ENCODE measurements at places on chromosomes 3 and 15.
A peak's percentile ranks its signal among the peaks of the same experiment; 100 is the strongest.

DNA sequence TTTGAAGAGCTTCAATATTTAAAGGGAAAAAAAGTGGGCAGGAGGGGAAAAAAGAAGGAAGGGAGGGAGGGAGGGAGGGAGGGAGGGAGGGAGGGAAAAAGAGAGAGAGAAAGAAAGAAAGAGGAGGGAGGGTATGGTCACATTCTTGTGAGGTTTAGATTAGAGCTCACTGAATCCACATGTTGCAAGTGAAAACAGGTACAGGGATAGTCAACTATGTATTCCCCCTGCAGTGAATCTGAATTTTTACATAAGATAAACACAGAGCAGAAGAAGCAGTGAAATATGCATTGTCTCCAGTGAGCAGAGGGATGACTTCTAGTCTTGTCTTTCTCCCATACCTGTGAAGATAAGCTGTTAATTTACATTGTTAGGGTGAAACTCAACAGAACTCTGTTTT, 84.0 kb downstream of the IFT80 start:
- DNase-seq = no peak

- no peak for DNase-seq
These were observed 724.9 kb upstream of the ARRDC4 start for GRCh38 chr15:97235611-97235985.

DNA sequence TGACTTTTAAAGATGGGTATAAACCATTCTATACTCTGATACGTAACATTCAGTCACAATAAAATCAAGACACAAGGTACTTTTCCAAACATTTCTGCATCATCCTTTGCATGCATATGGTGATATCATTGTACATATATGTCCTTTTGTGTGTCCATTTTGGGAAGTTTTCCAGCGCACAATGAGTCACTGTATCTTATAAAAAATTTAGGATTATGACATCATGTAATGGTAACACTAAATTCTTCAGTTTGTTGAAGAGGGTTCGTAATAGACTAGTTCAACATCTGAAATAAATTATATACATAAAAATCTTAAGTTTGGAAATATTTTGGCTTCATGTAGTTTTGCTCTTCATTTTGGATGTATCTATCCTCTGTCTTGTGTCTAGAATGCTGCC, 480.9 kb downstream of the ROBO1 start:
- DNase-seq = no peak

- DNase-seq = no peak
These were observed 80.5 kb upstream of the WNT5A start for GRCh38 chr3:55567615-55568014.

- DNase-seq = no peak
These were observed 6.7 kb downstream of the ISLR start for GRCh38 chr15:74179983-74180880.

GRCh38 chr15:87582169-87582568, 674.4 kb downstream of the NTRK3 start:
- no peak for DNase-seq

DNA sequence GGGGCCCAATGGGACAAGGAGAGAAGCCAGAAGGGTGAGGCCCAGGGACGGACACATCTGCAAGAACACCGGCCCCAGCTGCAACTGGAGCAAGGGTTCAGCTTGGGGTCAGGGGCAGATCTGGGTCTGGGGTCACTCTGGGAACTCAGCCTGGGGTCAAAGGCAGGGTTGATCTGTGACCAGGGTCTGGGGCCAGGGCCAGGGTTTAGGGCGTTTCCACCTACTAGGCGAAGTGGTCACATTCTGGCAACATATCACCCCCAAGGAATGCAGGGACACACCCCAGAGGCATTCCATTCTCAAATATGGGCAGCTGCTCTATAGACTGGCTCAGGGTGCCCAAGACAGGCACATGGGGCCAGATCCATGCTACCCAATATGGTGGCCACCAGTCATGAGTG, 9.0 kb downstream of the UROC1 start:
- no peak for DNase-seq

DNA sequence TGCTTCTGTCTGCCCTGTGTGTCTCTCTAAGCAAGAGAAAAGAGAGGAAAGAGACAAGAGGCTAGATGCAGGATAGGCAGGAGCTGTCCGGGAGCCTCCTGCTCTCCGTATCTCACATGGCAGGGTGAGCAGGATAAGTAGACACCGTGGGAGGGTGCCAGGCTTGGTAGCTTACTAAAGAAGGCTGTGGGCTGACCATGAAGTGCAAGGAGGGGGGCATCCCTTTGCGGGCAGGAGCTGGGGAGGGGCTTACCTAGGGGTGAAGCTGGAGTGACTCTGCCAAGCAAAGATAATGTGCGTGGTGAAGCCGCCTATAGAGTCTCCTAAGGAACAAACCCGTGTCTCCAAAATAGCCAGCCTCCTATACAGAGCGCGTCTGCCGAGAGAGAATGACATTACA, 33.7 kb upstream of the TMC3 start:
- DNase-seq = no peak

DNA sequence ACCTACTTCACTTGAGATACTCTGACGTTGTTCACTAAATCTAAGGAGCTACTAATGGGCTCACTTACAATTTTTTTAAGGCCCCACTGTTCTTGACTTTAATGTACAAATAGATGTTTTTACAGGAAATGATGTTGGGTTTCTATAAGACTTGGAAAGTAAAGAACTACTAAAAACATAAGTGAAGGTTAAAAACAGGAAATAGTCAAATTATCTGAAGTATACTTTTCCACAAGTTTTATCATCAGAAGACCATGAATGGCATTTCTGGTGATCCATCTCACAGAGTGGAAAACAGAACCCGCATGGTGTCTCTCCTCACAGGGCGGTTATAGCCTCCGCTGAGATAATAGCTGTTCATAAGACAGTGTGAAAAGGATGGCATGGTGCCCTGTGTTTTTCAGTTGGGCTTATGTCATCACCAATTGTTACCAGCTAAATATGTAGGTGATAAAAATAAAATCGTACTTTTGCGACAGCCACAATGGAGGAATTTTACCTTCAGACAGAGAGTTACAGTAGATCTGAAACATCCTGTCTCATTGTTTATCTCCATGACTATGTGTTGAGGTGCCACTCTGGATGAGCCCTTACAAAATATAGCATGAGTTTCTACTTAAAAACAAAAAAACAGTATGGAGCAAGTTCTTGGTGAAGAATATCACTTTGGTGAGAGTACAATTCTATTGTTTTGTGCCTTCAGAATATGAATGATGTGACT, 462.4 kb downstream of the RAP2B start:
- peak; percentile 16 for DNase-seq

DNA sequence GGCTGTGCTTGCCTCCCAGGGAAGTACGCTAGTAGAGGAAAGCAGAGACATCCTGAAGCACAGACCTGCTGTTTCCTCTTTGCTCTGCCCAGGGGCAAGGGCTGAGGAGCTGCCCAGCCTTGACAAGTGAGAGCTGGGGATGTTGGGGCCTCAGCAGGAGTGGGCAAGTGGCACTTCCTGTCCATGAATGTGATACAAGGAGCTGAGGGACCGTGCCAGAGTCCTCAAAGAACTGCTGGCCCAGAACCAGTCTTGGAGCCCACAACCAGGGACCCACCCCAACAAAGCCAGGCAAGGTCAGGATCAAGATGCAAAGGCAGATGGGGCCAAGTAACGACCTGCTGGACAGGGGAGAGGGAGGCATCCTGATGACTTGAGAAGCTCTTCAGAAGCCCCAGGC, 70.3 kb downstream of the TRIM42 start:
- DNase-seq = no peak

DNA sequence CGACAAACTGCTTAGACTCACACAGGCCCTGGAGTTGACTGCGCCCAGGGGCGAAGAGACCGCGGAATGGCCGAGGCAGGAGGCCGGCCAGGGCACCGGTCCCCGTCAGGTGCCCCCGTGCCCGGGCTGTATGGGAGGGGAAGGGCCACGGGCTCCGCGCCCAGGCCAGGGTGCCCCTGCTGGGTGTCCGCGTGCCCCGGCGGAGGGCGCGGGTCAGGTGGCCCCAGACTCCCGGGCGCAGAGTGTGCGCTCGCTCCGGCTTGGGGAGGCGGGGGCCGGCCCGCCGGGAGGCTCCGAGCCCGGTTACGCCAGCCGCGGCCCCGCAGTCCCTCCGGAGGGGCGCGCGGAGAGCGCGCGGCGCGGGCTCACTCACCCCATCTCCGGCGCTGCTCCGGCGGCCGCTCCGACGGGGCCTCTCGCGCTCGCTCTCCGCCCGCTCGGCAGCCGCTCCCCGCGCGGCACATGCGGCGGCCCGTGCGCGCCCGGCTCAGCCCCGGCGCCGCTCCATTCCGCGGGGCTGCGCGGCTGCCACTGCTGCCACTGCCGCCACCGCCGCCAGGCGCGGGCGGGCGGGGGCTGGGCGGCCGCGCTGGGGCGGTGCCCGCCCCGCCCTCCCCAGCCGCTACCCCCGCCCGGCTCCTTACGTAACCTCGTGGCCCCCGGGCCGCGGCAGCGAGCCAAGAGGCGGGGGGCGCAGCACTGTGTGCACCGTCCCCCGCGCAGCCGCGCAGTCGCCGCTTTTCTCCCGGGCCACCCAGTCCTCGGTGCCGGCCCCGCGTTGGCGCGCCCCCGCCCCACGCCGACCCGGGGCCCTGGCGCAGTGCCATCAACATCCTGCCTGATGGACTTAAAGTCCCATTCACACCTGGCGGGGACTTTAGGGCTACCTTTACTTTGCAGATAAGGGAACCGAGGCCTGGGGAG, at the start of gene HOMER2:
TSS of gene HOMER2 (minus strand) at position 563 of the 924 bp plus-strand sequence. CDS start at position 378, 185 bp downstream.
- no peak for DNase-seq

- DNase-seq = no peak
These were observed 33.0 kb downstream of the NME9 start for GRCh38 chr3:138296639-138297038.

- DNase-seq = no peak
These were observed 194.8 kb upstream of the RGMA start for GRCh38 chr15:93283854-93284253.

- no peak for DNase-seq
These were observed 107.8 kb downstream of the MBNL1 start for GRCh38 chr3:152376351-152377183.

- DNase-seq = no peak
These were observed 8.7 kb downstream of the SPCS1 start for GRCh38 chr3:52714335-52715302.

GRCh38 chr15:33671456-33671855, 296.8 kb upstream of the CHRM5 start:
- DNase-seq = no peak

DNA sequence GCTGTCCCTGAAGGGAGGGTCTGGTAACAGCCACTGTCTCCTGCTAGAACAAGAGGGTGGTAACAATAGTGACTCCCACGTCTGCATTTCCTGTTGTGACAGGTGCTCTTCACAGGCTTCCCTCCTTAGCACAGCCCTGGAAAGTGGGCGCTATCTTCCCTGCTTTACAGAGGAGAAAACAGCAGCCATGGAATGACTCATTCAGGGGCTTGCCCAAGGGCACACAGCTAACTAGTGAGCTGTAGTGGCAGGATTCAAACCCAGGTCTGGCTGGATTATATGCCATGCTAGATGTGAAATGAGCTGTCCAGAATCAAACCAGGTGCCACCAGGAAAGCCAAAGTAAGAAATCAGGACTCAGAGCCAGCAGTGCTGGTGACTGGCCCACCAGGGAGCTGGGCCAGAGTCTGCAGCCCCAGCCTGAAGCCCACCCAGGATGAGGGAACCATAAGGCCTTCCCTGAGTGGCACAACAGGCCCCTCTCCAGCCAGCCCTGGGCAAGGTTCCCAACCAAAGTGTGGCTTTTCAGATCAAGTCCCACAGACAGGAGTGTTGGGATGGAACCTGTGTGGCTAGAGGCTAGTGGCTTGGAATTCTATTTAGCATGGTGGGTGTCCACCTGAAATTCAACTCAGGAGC, 102.4 kb downstream of the ETFA start:
- DNase-seq = no peak

DNA sequence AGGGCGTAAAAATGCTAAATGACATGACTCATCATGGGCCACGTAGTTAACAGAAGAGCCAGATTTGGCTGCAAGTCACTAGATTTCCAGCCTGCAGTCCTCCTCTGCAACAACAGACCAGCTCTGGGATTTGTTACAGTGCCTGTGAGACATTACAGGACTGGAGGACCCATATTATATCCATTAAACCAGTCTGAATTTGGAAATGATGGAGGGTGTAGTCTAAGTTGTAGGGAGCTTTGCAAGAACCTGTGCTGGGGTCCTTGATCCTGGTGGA, 10.8 kb downstream of the ZNF774 start:
- DNase-seq = no peak

- no peak for DNase-seq
These were observed 147.9 kb upstream of the ABI3BP start for GRCh38 chr3:101141135-101141534.

DNA sequence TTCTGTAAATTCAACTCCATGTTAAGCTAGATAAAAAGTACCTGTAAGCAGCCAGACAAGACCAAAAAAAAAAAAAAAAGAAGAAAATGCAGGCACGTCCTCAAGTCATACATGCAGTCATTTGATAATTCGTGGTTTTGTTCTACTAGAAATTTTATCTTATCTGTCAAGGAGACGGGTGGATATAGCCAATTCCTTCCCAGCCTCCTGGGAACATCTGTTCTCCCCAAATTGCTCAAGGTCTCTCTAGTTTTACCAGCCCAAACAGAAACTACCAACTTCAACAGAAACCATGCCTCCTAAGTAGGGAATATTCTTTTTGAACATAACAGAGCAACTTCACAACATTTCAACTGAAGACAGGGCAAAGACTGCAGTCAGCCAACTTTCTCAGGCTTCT, 19.5 kb downstream of the RYK start:
- no peak for DNase-seq

DNA sequence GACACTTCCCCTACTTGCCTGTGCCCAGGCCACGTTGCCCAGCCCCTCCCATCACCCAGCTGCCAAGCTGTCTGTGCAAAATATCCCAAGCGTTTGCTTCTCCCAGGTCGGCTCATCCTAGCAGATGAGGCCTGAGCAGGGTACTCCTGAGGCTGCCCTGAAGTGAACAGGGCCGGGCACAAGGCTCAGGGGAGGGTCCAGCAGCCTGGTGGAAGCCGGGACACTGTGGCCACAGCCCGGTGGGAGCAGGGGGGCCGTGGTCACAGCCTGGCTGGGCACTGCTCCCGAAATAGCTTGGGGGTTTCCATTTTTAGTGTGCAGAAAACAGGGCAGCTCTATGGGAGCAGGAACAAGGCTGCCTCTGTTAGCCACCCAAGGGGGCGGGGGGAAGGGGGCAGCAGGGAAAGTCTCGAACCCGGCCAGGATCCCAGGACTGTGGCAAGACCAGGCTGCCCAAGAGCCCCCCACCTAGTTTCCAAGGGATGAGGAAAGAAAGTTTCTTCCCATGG, 3.4 kb downstream of the PLXNB1 start:
- no peak for DNase-seq
